ENCODE measurements at places on chromosomes 7 and 10. TPM values are rescaled to one million over a fixed set of nuclear protein-coding genes. Genes with fewer than 3 reads are reported as not detected.

- peak overlapping the region; percentile 12 for H3K27ac ChIP-seq
- no peaks in the 10 kb centered on the region for H3K36me3 ChIP-seq
- H3K4me1 ChIP-seq = peaks cover 13% of the 10 kb centered on the region
These were observed 52.6 kb downstream of the SYPL1 start for GRCh38 chr7:106059556-106059955.

DNA sequence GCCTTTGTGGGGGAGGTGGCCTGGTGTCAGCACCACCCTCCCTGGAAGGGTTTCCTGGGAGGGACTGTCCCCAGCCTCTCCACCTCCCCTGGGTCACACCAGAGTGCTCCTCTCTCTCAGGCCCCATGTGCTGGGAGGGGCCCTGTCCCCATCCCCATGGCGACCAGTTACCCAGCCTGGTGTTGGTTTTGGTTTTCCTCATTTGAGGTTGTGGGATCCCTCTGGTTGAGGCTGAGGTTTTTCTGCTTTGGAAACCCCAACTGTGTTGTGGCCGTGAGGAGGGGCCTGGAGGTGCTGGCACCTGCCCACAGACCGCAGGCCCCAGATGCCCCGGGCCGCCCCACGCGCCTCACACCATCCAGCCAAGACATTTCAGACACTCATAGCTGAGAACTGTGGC, 106.3 kb downstream of the GRK5 start:
- H3K27ac ChIP-seq = no peak overlapping the region
- no peak for DNase-seq
- H3K4me1 ChIP-seq = no peaks in the 10 kb centered on the region
- no peaks in the 10 kb centered on the region for H3K36me3 ChIP-seq
- no peak overlapping the region for H3K4me3 ChIP-seq
- no peaks in the 10 kb centered on the region for H3K27me3 ChIP-seq

DNA sequence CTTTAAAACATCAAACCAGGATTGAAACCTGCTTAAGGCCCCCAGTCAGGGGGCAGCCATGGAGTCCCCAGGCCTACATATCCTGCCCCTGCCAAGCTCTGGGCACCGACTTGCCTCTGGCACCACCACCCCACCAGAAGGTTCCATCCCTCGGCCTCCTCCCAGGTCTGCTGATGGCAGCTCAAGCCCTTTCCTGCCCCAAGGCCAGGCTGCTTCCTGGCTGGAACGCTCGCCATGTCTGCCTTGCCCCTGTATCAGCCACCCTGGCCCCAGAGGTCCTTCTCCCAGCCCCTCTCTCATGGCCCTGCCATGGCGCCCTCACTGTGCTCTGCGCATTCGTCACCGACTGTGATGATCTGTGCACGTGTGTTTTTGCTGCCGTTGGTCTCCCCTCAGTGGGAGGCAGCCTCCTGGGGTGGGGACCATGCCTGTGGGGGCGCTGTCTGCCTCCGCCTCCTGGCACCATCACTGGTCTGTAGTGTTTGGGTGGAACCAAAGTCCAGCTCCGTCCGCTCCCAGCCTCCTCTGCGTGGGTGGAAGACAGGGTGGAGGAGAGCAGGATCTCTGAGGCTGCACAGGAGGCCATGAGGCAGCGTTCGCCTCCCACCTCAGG, 3.2 kb downstream of the DPYSL4 start:
- no peak overlapping the region for H3K27ac ChIP-seq
- H3K4me1 ChIP-seq = peaks cover 19% of the 10 kb centered on the region
- no peak for DNase-seq

- no peak overlapping the region for H3K4me3 ChIP-seq
- no peaks in the 10 kb centered on the region for H3K36me3 ChIP-seq
- H3K4me1 ChIP-seq = no peaks in the 10 kb centered on the region
- H3K27me3 ChIP-seq = no peaks in the 10 kb centered on the region
These were observed 283.1 kb upstream of the DKK1 start for GRCh38 chr10:52030975-52031374.

Gene TMEM176B
- total RNA-seq = 4.5 TPM

- H3K4me1 ChIP-seq = peaks cover 3% of the 10 kb centered on the region
- no peak overlapping the region for H3K4me3 ChIP-seq
- H3K27ac ChIP-seq = no peak overlapping the region
- DNase-seq = no peak
- H3K36me3 ChIP-seq = no peaks in the 10 kb centered on the region
These were observed 127.2 kb upstream of the TNRC18 start for GRCh38 chr7:5550831-5551230.

All from prostate gland (tissue), 2 donors.